Pons (tissue), 1 donor: ENCODE measurements at places on chromosomes 13 and 19.
A peak's percentile ranks its signal among the peaks of the same experiment; 100 is the strongest.

DNA sequence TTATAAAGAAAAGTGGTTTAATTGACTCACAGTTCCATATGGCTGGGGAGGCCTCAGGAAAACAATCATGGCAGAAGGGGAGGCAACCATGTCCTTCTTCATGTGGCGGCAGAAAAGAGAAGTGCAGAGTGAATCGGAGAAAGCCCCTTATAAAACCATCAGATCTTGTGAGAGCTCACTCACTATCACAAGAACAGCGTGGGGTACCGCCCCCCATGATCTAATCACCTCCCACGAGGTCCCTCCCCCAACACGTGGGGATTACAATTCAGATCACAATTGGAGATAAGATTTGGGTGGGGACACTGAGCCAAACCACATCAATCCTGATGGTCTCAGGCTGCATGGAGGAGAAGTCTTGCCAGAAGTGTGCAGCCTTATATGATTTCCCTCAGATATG is 26.0 kb downstream of the TM9SF2 start:
- DNase-seq = no peak

- no peak for DNase-seq
These were observed 43.5 kb upstream of the SERTM1 start for GRCh38 chr13:36630181-36630803.

- DNase-seq = no peak
These were observed 1066.5 kb downstream of the SLITRK1 start for GRCh38 chr13:82815791-82816190.

- peak; percentile 64 for DNase-seq
These were observed 50.7 kb upstream of the PNMA8B start for GRCh38 chr19:46546194-46546896.

- DNase-seq = no peak
These were observed 9.0 kb upstream of the DLL3 start for GRCh38 chr19:39489756-39490155.
